ENCODE measurements at places on chromosomes 11 and 22.
A peak's percentile ranks its signal among the peaks of the same experiment; 100 is the strongest.

DNA sequence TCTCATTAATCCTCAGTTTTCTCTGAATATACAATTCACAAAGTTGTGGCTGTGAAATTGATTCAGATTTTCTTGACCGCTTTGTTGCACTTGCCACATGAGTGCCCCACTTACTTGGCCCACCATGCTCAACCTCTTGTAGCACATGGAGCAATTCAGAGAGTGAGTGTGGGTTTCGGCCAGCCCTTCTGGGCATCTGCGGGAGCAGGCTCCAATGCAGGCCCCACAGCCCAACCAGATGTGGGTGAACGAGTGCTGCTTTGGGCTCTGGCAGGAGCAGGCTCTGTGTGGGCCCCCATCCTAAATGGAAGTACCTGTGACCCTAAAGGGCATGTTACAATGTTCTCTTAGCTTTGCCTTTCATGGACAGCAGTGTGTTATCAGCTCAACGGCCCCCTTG is 2338.6 kb downstream of the LRRC4C start:
- no peak for DNase-seq

GRCh38 chr11:67264877-67265632 is 1.2 kb upstream of the GRK2 start:
- no peak for DNase-seq

DNA sequence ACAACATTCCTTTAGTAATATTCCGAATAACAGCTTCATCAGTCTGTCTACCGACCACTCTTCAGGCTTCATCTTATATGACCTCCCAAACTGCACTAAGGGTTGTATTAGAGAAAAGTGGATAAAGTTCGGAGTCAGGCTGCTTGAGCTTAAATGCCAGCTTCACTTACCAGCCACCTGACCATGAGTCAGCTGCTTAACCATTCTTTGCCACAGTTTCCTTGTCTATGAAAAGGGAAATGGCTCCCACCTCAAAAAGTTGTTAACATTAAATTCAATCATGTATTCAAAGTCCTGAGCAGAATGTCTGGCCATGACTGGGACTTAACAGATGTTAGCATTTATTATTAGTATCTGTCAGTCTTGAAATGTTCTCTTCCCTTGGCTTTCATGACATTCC is 20.9 kb downstream of the LIMK2 start:
- no peak for DNase-seq

DNA sequence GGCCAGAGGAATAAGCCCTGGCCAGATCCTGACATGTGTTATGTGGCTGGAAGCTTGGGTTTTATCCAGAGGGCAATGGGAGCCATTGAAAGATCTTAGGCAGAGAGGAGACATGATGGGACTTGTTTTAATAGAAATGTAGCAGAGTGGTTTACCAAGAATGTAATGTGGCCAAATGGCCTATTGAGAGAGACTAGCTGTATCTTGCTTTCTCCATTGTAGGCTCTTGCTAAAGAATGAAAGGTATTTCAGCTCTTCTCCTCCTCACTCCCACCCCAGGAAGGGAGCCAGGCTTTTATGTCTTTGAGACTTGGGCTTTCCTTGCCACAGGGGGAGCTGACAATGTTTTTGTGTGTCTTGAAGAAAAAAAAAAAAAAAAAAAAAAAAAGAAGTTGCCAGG is 82.3 kb downstream of the TRIM29 start:
- no peak for DNase-seq

DNA sequence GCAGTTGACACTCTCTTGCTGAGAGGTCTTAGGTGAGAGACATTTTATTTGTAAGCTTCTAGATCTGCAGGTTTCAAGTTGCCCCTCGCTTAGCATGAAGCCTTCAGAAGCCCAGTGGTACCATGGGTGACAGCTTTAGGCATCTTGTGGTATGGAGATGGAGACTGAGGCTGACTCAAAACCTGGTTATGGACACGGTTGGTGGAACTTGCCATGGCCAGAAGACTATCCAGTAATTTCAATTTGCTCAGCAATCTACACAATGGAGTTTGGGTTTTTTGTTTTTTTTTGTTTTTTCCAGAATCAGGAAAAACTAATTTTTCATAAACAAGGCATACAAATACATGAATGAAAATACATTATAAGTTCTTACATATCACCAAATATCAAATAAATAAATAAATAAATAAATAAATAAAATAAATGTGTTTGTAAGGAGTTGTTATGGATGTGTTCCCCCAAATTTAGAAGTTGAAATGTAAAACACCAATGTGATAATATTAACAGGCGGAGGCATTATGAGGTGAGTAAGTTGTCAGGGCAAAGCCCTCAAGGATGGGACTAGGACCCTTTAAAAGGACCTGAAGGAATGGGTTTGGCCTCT is 22.6 kb downstream of the ETS1 start:
- DNase-seq, result no peak

- DNase-seq, result no peak
Measured at GRCh38 chr22:34278121-34278520, 357.8 kb upstream of the LARGE1 start.

GRCh38 chr11:74844072-74844471 is 95.4 kb downstream of the RNF169 start:
- no peak for DNase-seq

DNA sequence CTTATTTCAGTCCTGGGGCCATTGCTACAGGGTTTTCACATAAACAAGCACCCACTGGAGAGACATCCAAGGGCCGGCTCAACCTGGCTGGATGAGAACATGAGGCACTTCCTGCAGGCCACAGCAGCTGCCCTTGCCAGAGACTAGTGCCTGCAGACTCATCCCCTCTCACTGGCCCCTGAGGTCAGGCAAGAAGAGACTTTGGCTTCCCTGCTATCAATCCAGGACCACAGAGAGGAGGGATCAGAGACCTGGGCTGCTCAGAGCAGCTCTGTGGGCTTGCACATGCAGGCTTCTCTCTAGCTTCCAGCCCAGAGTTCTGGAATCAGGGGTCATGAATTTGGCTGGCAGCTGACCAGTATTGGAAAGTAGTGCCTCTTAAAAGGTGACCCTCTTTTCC is 79.5 kb downstream of the CABIN1 start:
- DNase-seq, result no peak

- DNase-seq, result no peak
Measured at GRCh38 chr11:129458756-129459535, 83.3 kb downstream of the BARX2 start.

- DNase-seq, result no peak
Measured at GRCh38 chr11:9052316-9052715, 39.1 kb downstream of the SCUBE2 start.

DNA sequence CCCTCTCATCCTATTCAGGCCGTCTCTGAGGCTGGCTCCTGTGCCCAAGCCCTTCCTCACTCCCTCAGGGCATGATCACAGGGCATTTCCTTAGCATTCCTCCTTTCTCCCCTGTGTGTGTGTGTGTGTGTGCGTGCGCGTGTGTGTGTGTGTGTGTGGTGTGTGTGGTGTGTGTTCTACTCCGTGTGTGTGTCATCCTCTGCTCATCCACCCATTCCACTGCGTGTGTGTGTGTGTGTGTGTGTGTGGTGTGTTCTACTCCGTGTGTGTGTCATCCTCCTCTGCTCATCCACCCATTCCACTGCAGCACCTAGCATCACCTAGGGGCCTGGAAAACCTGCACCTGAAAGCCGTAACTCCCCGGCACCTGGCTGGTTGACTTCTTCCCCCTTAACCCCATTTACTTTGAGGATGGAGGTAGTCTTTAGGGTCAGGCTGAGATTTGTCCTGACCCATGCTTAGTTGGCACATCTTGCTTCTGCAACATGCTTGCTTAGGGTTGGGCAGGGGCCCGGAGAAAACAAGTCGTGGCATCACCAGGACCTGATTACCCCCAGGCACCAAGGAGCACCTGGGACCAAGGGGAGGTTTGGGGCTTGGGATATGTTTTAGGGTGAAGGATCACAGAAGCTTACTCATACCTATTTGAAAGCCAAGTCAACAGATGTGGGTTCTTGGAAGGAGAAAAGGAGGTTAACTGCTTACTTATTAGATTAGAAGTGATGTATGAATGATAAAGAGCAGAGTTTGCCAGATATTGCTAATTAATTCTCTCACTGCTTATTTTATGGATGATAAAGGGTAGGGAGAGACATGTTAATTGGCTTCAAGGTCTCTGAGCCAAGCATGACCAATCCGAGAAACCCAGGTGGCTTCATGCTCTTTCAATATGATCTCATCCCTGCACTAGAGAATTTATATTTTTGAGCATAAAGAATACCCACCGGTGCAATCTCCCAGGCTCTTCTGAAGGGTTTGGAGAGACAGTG is 18.9 kb downstream of the TIMP3 start:
- no peak for DNase-seq

GRCh38 chr11:67266449-67267187 is at the start of gene GRK2:
Gene GRK2, plus strand, starts transcription at chr11:67266473. Its CDS starts 227 bp downstream, at chr11:67266700.
- peak; percentile 64 for DNase-seq

- no peak for DNase-seq
Measured at GRCh38 chr11:396948-397548, 3.0 kb downstream of the PKP3 start.

DNA sequence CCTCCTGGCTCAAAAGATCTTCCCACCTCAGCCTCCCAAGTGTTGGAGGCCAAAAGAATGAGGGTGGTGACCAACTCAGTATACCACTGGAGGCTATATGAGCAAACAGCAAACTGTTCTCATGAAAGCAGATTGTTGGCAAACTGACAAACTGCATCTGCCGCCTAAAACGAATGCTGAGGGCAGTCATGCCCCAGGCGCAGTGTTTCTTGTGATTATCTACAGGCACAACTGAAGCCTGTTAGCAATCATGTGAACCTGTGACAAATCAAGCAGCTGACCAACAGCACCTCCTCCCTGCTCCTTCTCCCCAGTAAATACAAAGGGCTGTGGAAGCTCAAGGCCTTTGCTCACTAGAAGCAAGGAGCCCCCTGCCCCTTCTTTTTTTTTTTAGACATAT is 47.8 kb downstream of the BTBD10 start:
- DNase-seq, result no peak

GRCh38 chr11:106409671-106410070 is 332.2 kb downstream of the AASDHPPT start:
- no peak for DNase-seq

- DNase-seq, result no peak
Measured at GRCh38 chr11:88697139-88697538, 359.6 kb upstream of the CTSC start.

DNA sequence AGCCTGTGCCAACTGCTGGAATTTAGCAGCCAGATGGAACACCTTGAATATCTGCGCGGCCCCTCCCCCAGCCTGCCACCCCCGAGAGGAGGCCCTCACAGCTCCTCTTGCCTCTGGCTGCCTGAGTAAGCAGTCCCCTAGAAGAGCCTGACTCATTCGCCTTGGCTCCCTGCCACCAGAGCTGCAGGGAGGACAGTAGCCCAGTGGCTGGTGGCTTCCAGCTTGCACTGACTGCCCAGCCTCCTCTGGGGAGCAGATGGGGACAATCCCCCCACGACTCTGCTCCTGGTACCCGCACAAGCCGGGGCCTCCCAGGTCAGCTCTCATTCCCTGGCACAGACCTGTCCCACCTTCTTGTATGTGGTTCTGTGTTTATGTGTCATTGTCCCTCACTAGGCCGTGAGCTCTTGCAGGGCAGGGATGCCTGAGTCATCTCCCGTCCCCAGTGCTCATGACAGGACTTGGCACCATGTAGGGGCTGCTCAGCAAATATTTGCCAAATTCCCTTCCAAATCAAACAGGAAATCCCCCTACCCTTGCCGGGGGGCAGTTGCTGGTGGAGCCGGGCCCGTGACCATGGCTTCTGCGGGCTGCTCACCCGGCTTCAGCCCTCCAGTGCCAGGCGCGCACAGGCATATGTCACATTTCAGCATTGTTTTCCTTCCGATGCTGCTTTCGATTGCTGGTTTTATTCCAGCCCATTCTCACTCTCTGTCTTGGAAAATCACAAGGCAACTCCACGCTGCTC is 43.6 kb downstream of the CACNG2 start:
- DNase-seq, result peak; percentile 27

DNA sequence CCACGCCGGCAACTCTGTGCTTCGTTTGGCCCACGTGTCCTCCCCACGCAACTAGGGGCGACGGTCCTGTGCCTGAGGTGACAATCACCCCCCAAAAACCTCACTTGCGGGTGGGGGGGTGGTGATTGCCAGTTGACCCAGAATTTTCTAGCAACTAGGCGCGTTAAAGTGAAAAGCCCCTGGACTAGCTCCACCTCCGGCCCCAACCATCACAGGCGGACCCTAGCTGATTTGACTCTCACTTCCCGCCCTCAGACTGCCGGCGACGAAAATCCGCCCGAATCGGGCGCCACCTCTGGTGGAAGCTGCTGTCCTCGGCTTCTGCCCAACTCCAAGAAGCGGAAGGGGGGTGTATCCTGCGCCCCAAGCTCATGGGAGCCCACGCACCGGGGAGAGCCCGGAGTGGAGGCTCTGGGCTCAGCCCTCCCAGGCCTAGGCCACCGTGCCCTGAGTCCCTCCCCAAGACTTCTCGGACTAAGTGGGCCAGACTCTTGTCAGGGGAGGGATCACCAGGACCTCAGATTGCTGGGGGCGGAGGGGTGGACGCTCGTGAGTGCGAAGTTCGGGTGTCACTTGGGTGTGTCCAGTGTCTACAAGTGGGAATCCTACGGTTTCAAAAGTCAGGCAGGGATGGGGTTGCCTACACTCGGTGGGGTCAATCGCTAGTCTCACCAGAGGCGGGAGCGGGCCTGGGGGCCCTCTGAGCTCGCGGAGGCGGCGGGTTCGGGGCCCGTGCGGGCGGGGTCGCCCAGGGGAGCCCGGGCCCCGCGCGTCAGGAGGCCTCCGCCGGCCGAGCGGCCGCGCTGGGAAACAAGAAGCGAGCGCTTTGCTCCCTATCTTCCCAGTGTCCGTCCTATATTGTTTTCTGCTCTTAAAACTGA is 12.3 kb downstream of the PAX6 start:
- peak; percentile 39 for DNase-seq

- no peak for DNase-seq
Measured at GRCh38 chr11:94828088-94828487, 59.9 kb downstream of the AMOTL1 start.

Measured in activated naive CD4-positive, alpha-beta T cell treated with anti-CD3 and anti-CD28 coated beads, Interleukin-2, amount 50 U/mL, for 72 hours (primary cell).